ENCODE measurements at places on chromosomes 3 and 15.

DNA sequence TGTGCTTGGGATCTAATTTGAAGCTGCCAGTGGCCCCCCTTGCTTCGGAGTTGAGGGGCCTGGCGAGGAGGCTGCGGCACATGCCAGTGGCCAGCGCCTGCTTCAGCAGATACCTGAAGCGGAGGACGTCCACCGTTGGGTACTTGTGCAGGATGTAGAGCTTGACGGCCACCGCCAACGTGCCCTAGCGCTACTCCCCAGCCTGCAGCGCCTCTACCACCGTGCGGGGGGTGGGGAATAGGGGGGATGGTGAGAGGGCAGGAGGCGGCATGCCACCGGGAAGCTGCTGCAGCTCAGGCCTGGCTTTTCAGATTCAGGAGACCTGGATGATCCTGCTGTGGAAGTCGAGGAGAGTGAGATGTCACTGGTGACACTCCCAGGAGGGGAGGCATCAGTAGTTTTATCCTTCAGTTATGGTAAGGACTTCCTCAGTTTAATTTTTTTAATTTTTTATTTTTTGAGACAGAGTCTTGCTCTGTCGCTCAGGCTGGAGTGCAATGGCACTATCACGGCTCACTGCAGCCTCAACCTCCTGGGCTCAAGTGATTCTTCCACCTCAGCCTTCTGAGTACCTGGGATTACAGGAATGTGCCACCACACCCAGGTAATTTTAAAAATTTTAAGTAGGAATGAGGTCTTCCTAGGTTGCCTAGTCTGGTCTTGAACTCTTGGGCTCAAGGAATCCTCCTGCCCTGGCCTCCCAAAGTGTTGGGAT, 150.6 kb upstream of the FRMD4B start:
- DNase-seq, result no peak

- peak; percentile 98 for DNase-seq
These were observed at the start of the genes CHCHD4 and TMEM43 for GRCh38 chr3:14124615-14125192. TSS of gene CHCHD4 (minus strand) at chr3:14124870. CDS start at chr3:14124676, 194 bp downstream. TSS of gene TMEM43 (plus strand) at chr3:14125052. CDS start at chr3:14125194, 142 bp downstream.

DNA sequence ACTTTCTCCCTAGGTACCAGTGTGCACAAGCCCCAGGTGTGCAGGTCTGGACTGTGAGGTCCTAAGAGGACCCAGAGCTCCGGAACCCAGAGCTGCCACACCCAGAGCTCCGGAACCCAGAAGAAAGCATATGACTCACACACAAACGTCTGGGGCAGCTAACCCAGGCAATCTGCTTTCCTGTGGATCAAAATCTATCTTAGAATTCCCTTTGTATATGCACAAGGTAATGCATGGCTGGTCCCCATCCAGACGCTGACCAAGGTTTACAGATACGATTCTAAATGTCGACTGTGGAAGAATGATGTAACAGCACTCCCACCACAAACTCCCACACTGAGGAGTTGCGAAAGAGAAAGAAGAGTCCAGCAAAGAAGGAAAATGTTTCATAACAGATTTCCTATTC, 15.7 kb downstream of the KCNMB2 start:
- DNase-seq, result no peak

DNA sequence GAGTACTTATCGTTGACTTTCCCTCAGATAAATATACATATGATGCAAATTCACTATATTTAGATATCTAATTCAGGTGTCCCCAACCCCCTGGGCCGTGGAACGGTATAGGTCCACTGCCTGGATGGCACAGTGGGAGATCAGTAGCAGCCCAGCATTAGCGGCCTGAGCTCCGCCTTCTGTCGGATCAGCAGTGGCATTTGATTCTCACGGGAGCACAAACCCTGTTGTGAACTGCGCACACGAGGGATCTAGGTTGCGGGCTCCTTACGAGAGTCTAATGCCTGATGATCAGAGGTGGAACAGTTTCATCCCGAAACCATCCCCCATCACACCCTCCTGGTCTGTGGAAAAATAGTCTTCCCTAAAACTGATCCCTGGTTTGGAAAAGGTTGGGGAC, 6.9 kb downstream of the KNL1 start:
- DNase-seq, result no peak

- DNase-seq, result no peak
These were observed 577.0 kb upstream of the MDFIC2 start for GRCh38 chr3:70889162-70890019.

DNA sequence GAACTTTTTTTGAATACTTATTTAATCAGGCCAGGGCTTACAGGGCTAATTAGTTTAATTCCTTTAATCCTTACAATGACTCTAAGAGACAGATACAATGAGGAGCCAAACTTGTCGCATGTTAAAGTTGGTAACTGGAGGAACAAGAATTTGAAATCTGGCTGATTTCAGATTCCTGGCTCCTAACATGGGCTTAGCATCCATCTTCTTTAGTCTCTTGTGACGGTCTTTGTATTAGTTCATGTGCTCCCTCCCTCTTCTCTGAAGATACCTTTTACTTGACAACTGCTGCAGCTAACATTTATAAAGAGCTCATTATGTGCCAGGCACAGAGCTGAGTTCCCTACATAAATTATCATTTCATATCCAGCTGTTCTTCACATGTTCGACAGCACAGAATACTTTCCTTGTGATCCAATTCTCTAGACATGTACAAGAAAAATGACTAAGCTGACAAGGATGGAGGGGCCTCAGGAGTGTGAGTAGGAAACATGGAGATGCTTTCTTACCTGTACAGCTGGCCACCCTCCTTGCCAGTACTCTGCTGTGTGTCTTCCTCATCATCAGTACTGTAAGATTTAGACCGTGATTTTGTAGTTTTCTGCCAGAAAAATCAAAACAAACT, 206.8 kb upstream of the STRIT1 start:
- DNase-seq, result no peak

- no peak for DNase-seq
These were observed 14.8 kb upstream of the SMAD3 start for GRCh38 chr15:67050522-67051087.

DNA sequence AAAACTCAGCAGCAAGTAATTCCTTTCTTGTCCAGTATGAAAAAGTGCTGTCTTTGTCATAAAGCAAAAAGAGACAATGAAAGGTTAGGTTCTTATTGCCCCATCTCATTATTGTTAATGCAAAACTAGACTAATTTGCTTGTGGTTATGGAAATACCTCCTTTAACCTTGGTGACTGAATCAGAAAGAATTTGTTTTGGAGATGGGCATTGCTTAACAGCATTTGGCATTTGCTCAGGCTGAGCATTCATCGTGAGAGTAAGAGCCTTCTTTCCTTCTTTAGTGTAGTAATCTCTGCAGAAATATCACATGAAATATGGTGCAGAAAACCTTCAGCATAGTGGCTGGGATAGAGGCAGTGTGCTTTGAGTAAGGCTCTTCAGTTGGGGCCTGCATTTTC, 103.1 kb downstream of the CNTN6 start:
- DNase-seq, result no peak

DNA sequence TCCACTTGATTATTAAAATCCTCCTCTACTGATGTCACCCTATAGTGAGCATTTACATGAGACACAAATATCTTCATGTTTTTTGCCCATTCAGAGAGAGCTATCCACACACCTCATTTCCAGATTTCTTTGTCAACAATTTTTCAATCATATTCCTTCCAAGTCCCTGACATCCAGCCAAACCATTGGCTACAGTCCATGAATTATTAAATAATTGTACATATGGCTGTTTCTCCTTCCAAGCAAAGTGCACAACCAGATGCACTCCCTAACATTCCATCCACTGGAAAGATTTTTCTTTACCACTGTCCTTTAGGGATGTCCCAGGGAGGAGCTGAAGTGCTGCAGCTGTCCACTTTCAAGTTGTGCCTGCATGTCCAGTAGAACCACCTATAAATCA, 328.0 kb upstream of the MDFIC2 start:
- no peak for DNase-seq

- DNase-seq, result no peak
These were observed 64.5 kb downstream of the NEDD4 start for GRCh38 chr15:55928955-55929354.

DNA sequence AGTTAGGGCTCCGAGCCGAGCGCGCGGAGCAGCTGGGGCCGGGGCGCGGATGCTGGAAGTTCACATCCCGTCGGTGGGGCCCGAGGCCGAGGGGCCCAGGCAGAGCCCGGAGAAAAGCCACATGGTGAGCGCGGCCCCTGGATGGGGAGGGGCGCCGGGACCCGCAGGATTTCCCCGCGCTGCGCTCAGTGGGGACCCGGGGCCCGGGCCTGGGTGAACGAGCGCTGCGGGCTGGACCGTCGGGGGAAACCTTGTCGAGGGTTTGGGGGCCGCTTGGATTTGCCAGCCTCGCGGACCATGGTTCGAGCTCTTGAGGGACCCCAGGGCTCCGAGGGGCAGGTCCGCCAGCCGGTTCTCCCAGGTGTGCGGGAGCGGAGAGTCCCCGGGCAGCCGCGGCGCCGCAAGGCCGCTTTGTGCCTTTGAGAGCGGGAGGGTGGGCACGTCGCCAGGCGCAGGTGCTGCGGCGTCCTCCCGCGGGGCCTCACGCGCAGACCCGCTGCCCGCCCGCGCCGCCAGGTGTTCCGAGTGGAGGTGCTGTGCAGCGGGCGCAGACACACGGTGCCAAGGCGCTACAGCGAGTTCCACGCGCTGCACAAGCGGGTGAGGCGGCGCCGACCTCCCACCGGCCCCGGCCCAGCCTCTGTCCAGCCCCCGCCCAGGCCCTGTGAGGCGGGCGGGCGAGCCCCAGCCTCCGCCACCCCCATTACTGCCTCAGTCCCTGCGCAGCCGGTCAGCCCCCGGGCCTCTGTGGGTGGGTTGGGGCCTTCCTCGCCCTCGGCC, at the start of gene SNX22:
TSS of gene SNX22 (plus strand) at position 5 of the 780 bp plus-strand sequence. CDS start at position 50, 45 bp downstream.
- DNase-seq, result no peak

- DNase-seq, result no peak
These were observed 25.9 kb downstream of the RAD18 start for GRCh38 chr3:8937064-8938020.

GRCh38 chr15:78054966-78055365, 22.5 kb downstream of the TBC1D2B start:
- DNase-seq, result no peak

GRCh38 chr3:150902988-150903387, 2.3 kb downstream of the MINDY4B start:
- DNase-seq, result no peak

GRCh38 chr3:22453906-22454535, 703.0 kb upstream of the ZNF385D start:
- no peak for DNase-seq

- DNase-seq, result no peak
These were observed 1108.5 kb upstream of the EPHA6 start for GRCh38 chr3:95705786-95706418.

- DNase-seq, result no peak
These were observed 107.0 kb downstream of the ALCAM start for GRCh38 chr3:105473521-105474223.

GRCh38 chr3:47512416-47513124, 942 bp downstream of the ELP6 start:
- no peak for DNase-seq

- DNase-seq, result no peak
These were observed 1.7 kb downstream of the SPATA12 start for GRCh38 chr3:57062101-57062631.

GRCh38 chr3:11791339-11792200, 55.1 kb downstream of the TAMM41 start:
- no peak for DNase-seq

- no peak for DNase-seq
These were observed 281.9 kb upstream of the C2CD4B start for GRCh38 chr15:62446984-62447383.

DNA sequence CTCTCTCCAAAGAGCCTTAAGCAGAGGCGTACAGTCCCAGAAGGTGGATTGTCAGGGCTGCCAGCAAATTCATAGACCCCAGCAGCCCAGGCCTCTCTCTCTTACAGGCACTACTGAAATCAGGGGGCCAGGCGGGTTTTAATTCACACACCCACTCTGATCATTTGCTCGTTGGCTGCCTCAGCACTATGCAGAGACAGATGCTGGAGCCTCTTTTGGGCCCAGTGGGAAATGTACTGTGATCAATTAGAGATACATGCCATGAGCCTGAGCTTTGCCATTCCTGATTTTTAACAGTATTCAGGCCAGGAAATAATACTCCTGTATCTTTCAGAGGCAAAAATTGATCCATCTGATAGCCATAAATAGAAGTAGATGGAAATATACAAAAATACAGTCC, 53.0 kb downstream of the CMTM6 start:
- no peak for DNase-seq

GRCh38 chr3:56019490-56020146, 448.6 kb downstream of the ERC2 start:
- no peak for DNase-seq

GRCh38 chr3:148230473-148230872, 467.2 kb upstream of the AGTR1 start:
- DNase-seq, result no peak

DNA sequence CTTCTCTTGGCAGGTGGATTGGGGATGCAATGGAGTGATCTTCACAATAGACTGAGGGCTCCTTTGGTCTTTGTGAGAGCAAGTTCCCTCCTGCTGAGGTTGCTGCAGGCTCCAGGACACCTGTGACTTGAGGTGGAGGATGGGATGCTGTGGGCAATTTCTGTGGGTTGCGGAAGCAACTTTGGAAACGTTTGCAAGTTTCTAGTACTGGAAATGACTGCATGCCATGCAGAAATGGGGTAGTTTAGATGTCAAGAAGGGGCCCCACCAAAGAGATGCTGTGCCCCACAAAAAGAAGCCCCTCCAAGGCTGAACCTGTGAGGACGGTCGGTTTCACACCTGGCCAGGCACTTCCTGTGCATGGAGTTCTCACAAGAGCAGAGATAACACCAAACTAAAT, 80.4 kb upstream of the XCR1 start:
- no peak for DNase-seq

DNA sequence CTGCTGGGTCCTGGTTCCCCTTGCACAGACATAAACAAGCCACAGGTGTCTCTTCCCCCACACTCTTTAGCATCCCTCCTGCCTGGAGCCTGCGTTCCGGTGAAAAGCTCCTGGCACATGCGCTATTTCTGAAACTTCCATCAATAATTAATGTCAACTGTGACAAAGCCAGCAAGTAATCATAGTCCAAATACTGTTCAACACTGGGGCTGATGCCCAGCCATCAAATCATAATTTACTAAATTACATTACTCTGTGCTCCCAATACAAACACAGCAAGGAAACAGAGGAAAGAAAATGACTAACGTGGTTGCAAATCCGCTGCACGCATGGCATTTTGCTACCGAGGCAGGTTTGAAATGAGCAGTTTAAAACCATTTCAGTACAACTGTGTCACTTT, 294.7 kb downstream of the ERC2 start:
- no peak for DNase-seq

- DNase-seq, result no peak
These were observed 14.4 kb downstream of the FGD5 start for GRCh38 chr3:14832975-14833722.
